ENCODE measurements at places on chromosomes 3 and 15. TPM values are rescaled to one million over a fixed set of nuclear protein-coding genes. Genes with fewer than 3 reads are reported as not detected.
A peak's percentile ranks its signal among the peaks of the same experiment; 100 is the strongest.

- no peak for DNase-seq
Measured at GRCh38 chr15:95024351-95024750, 793.0 kb downstream of the MCTP2 start.

DNA sequence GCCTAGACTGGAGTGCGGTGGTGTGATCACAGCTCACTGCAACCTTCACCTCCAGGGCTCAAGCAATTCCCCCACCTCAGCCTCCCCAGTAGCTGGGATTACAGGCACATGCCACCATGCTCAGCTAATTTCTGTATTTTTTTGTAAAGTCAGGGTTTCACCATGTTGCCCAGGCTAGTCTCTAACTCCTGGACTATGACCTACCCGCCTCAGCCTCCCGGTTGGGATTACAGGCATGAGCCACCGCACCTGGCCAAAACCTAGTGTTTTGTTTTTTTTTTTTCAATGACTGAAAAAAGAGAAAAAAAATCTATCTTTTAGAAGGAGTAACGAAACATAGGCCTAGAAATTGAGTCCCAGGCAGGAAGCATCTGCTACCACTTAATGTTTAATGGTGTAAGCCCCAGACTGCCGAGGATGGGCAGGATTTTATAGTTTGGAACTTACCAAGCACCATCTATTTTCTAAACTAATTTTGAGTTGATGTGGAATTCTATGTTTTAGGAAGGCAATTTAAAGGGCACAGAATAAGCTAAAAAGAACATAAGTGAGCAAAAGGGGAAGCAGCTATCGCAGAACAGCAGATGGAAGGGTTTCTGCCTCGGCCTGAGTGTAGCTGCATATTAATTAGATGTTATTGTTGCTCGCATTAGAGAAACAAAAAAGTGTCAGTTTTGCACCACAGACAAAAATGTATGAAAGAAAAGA lies 24.2 kb upstream of the CA12 start:
- DNase-seq = no peak

DNA sequence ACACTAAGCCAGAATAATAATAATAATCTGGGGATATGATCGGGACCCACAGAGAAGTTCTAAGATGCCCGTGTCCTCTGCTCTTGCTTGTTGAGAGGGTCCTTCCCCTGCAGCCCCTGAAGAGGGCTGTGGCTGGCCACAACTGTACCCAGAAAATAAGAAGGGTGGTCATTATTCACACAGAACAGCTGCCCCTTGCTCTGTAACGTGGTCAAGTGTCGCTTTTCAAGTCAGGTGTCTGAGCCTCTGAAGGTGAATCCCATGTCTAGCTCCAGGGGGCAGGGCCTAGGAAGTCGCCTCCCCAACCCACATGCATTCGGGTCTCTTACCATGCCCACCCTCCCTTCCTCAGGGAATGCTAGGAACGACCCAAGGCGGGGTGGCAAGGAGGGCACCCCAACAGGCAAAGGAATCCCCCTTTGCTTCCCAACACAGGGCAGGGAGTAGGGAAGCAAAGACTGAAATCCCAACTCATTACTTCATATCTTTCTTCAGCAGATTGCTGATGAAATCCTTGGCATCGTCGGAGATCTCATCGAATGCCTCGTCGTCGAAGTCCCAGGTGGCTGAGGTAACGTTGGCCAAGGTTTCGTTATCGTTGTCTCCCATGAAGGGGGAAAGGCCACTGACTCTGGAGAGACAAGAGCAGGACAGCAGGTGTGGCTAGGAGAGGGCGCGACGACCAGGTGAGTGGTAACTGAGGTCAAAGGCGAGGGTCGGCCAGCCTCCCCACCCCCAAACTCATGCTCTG lies 44.3 kb upstream of the HACD2 start:
- DNase-seq = no peak

DNA sequence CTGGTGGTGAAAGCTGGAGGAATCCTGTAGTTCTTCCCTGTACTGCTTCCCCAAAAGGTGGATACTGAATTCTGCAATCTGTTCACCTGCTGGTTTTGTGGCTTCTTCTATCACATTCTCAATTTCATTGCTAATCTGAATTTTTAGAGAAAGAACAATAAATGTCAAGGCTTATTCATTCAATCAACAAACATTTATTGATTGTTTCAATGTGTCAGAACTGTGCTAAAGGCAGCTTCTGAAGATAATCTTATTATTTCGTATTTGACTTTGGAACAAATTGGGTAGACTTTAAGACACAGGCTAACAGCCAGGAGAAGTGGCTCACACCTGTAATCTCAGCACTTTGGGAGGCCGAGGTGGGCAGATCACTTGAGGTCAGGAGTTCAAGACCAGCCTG lies 46.8 kb downstream of the IMPG2 start:
- DNase-seq = no peak

DNA sequence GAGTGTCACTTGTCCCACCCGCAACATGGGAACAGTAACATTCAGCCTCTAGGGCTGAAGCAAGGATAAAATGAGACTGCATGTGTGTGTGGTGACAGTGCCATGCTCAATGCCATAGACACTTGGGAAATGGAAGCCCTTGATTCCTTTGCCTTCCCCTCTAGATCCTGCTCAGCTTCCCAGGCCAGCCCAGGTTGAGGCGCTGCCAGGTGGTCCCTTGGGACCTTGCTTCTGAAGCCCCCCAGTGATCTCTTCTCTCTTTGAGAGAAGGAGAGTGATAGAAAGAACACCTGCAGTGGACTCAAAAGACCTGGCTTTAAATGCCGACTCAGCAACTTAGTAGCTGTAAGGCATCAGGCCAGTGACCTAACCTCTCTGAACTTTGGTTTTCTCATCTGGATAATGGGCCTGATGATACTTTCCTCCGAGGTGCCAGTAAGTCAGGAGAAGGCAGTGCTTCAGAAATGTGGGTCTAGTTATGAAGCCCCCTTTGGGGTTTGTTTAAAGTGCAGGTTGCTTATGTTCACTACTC lies 144.5 kb downstream of the RPLP1 start:
- DNase-seq = no peak

- DNase-seq = no peak
Measured at GRCh38 chr3:5192571-5193365, 5.3 kb downstream of the EDEM1 start.

DNA sequence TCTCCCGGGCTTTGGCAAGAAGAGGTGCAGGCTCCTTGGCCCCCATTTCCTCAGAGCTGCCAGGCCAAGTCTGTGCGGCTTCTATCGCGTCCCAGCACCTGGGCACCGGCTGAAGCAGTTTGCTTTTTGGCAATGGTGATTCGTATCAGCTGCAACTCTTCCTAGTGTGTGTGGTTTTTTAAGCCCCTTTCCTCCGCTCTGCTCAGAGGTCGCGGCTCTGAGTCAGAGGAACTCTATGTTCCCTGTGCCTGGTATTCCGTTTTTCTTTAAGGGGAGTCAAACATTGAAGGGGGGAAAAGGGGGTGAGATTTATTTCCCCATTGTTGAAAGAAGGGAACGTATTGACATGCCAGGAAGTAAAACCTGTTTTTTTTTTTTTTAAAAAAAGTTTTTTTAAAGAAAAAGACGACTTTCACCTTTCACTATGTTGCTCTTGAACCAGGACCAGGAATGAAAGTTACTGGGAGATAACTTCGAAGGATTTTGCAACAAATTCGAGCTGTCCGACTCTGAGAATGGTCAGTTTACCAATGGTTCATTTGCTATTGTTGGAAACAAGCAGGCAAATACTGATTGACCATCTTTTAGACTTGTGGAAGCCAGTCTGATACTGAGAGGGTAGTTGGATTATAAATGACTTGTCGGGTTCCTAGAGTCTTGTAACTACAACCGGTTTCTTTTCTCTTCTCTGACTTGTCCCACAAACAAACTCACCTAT lies 1.1 kb downstream of the ARMC8 start:
- no peak for DNase-seq

- no peak for DNase-seq
Measured at GRCh38 chr3:30578479-30578878, 27.9 kb upstream of the TGFBR2 start.

DNA sequence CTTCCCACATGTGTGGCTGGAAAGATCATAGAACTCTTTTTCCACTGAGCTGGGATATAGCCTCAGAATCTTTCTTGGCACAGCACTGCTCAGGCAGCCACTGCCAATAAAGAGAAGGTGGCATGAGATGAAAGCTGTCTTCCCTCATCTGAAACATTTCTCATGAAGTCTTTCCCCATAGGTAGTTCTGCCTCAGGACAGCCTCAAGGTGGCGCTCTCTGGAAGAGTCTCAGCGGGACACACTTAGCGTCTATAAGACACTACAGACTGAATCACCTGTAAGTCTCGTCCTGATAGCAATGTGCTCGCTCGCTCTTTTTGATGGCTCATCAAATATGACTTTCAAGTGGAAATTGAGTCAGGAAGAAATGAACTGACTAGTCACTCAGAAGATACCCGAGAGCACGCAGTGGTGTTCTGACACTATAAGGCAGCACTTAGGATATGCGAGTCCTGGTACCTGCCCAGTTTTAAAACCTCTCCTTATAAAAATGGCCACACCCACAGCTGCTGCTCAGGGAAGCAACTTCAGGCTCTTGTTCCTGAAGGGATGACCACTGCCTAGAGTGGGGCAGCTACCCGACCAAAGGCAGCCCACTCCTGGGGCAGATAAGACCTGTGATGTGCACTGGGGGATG lies 269.5 kb downstream of the SUCLG2 start:
- DNase-seq = peak; percentile 39

DNA sequence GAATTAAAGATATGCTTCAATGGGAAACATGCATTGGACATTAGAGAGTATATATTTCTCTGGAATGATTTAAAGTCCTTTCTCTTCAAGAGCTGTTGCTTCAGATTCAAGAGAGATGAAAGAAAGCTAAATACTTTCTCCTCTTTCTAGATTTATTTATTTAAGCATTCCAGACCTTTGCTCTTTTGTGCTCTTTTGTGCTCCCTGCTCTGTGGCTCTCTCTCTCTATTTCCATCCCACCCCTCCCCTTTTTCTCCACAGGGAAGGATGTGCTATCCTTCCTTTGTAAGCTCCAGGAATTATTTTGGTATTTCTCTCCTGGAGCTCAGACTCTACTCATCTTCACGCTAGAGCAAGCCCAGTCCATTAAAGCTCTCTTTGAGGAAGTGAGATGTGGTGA lies 871.9 kb upstream of the GBE1 start:
- no peak for DNase-seq

GRCh38 chr3:56693750-56694149 lies 10.7 kb upstream of the TASOR start:
- no peak for DNase-seq

DNA sequence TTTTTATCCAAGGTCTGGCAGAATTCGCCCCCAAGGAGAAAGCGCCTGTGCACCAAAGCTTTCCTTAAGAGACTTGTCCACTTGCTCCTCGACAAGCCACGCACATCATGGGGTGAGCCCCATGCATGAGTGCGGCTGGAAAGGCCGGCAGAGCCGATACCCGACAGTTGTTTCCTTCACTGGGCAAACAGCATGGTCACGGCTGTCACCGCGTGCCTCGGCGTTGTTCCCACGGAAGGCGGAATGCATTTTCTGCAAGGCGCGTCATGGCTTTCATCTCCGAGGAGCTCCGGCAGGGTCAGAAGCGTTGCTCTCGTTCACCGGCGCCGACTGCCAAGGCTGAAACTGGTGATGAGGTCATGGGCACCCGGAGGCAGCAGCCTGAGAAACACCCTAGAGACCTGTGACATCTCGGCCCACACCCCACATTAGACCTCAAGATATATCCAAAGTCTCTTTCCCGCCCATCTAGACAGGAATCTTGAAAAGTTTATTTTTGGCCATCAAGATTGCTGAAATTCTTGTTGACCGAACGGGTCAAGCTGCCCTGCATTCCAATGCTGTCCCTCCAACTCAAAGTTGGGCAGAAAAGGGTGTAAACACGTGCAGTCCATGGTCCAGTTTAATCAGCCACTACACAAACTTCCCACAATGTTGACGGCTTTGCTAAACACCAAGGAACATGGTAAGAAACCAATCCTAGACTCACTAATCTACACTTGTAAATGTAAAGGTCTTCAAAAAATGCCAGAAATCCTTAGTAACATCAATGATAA lies 604 bp upstream of the TJP1 start:
- peak; percentile 44 for DNase-seq

GRCh38 chr3:50675179-50676030 lies 678 bp downstream of the DOCK3 start:
- DNase-seq = peak; percentile 78

DNA sequence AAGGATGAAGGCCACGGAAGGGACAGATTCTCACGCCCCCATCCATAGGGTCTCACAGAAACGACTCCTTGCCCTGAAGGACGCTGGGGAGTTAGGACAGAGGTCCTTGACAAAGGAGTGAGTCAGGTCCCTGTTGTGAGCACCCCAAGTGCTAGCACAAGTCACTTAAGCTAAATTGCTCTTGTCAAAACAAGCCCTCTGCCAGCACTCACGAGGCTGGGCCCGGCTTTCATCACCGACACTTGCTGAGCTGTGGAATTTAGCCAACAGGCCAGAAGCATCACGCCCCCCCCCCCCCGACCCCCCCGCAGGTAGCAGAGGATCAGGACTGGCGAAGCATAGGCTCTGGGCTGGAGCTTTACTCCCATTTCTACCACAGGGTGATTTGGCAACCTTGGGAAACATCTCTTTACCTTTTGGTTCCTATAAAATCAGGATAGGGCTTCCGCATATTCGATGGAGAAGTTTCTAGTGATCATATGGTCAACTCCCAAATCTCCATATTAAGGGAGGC lies 75.4 kb downstream of the ADCY5 start:
- no peak for DNase-seq

- no peak for DNase-seq
Measured at GRCh38 chr3:42092006-42092405, 849 bp downstream of the TRAK1 start.

- DNase-seq = no peak
Measured at GRCh38 chr3:75218577-75218976, 445.6 kb upstream of the FRG2C start.

DNA sequence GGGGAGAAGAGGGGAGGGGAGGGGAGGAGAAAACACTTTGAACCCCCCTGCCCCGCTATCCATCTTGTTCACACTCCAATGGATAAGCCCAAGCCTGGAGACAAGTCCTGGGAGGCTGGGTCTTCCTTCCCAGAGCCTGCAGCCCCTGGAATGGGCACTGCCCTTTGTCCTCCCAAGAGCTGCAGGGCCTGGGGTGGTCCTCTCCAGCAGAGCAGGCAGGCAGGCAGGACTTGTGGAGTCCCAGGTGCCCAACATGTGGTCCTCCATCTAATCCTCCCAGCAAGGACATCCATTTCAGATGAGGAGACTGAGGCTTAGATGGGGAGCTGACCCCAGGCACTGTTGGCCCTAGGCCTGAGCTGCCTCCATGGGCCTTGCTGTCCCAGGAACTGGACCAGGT lies 10.4 kb upstream of the MESP2 start:
- no peak for DNase-seq

DNA sequence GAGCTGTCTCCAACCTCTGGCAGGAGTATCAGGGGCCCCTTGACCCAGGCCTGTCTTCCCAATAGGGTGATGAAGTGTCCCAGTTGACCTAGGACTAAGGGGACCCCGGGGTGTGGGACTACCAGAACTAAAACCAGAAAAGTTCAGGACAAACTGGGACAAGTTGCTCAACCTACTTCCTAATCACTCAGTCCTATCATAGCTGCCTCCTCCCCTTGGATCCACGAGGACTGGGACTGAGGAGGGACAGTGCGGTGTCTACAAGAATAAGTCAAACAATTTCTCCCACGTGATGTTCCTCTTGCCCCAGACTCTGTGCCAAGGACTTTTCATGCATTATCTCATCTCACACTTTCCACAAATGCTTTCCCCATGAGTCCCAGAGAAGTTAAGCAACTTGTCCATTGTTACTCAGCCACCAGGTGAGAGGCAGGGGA lies 49.4 kb upstream of the SLCO2A1 start:
- no peak for DNase-seq

The CCDC54 gene
- not detected for total RNA-seq

The GASK1A gene
- 2.3 TPM for total RNA-seq

The PLCB2 gene
- total RNA-seq = 2.5 TPM

The PRICKLE2 gene
- total RNA-seq = 23.2 TPM

The HACD2 gene
- total RNA-seq = 54.4 TPM

The UROC1 gene
- total RNA-seq = not detected

The PATL2 gene
- total RNA-seq = not detected

The VIPR1 gene
- total RNA-seq = 5.8 TPM
